GM12891 (cell line): ENCODE measurements at places on chromosomes 12 and 14.

DNA sequence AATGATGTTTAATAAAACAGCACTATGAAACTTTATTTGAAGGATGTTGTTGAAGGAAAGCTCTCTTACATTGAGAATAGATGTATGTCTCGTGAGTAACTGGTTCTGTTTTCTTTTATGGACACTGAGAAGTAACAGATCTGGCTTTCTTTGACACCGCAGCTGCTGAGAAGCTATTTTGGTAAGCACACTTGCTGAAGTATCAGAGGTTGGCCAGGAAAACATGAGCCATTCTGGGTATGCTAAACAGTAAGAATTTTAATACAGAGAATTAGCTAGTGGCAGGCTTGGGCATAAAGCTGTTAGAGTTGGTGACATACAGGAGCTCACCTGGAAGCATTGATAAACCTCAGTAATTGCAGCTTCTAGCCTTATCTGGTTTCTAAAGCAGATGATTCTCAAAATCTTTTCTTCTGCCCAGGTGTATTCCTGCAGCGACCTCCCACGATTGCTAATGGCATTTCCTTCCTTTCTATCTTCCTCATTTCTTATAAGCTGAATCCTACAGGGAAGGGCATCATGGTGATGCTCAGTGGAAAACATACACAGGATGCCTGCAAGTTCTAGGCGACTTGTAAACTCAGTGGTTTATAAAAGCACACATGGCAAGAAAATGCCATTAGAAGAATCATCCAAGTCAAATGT, 291.6 kb upstream of the SLC16A7 start:
- DNase-seq, result no peak

- no peak for DNase-seq
Observed at GRCh38 chr14:95144849-95145248, 12.5 kb downstream of the DICER1 start.

GRCh38 chr14:81172353-81172752, 48.4 kb downstream of the GTF2A1 start:
- no peak for DNase-seq

GRCh38 chr14:71804992-71805391, 127.2 kb upstream of the RGS6 start:
- no peak for DNase-seq

DNA sequence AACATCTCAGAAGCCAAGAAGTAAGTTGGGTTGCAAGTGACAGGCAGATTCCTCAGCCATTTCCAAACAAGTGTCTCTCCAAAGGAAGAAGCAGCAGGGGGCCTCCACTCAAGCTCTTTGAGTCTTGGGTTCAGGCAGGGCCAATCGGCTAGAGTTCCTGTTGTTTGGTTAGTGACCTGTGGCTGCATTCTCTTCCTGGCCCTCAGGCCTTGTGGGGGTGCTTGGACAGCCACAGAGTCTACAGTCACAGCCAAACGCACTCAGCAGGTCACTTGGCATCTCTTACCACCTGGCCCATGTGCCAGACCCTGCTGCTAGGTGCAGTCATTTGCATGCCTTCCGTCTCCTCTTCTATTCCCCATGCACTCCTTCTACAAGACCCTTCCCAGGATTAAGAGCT, 353.9 kb downstream of the GRIN2B start:
- no peak for DNase-seq

GRCh38 chr12:6574576-6575295, 6.6 kb upstream of the NOP2 start:
- no peak for DNase-seq

DNA sequence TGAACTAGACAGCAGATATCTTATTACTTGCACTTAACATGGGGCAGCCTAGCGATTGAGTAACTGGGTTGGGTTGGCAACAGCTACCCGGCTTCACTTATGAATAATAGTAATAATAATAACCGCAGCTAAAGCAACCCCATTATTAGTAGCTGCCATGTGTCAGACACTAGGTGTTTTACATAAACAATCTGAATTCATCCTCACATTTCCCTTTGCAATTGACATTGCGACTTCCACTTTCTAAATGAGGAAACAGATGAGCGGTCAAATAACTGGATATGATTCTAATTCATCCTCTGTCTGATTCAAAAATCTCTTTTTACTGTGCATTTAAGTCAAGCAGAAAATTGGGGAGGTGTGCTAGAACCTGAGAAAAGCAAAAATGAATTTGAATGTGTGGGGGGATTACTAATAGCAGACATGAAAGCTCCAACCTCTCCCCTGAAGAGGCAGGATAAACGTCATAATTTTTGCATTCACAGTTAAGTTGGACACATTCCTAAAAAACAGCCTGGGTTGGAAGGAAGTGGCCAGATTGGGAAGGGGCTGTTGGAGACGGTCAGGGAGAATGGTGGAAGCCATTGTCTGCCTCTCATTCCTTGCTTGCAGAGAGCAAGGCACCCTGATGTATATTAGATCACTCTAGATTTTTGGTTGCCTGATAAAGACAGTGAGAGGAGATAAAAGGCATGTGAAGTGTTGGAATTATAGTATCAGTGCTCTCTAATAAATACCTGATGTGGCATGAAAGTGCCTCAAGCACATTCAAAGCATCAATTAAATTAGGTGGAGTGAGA, 13.1 kb downstream of the EMP1 start:
- DNase-seq, result no peak

GRCh38 chr12:47021298-47021697, 58.1 kb upstream of the PCED1B start:
- DNase-seq, result no peak

GRCh38 chr12:116480210-116480810, 78.9 kb upstream of the MAP1LC3B2 start:
- no peak for DNase-seq

DNA sequence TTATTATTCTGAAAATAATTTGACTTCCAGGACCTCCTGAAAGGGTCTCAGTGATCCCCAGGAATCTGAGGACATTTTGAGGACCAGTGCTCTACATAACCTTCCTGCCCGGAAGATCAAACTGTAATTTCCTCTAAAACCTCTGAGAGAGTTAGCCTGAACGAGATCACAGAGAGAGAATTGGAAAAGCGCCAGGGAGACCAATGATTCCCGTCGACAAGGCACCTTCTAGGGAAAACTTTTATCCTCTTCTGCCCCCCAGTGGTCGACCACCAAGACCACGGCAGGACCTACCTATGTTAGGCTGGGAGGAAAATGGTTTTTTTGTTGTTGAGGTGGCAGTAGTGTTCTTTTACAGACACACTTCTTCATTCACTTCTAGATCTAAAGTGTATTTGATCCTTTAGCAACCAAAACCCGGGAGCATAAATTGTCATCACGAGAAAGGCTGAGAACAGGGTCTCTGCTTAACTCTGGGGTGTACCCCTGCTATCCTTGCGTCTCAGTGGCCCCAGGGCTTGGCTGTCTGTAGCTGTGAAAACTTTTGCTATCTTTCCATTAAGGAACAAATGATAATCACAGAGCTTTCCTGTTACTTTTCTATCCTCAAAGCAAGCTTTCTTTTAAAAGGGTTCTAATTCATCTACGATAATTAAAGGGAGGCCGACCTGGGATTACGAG, 62.9 kb upstream of the NID2 start:
- DNase-seq, result peak; percentile 47

GRCh38 chr12:20314328-20314727, 54.0 kb upstream of the PDE3A start:
- no peak for DNase-seq

- DNase-seq, result no peak
Observed at GRCh38 chr14:78486081-78486480, 315.9 kb downstream of the NRXN3 start.

GRCh38 chr14:99579903-99580571, 24.0 kb downstream of the CCDC85C start:
- no peak for DNase-seq

DNA sequence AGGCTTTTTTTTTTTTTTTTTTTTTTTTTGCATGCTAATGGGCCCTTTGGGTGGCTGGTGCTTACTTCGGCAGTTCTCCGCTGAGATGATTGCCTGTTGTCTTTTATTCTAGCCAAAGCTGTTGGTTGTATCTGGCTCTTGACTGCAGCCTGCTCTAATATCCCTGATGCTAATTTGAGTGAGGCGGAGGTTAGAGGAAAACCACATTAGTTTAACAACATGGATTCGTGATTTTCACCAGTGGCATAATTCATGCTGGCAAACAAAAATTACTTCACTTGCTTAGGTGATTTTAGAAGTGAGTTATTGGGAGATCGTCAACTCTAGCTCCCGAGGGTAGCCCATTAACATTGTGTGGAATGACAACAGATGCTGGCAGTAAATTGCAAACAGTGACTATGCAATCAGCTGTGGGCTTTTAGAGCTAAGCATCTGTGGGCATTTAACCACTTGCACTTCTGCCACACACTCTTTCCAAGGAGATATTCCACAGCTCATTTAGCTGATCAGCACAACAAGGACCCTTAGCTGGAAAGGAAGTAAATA, 97.6 kb upstream of the ZDHHC17 start:
- DNase-seq, result no peak

GRCh38 chr12:12427568-12427967, 70.7 kb downstream of the BORCS5 start:
- DNase-seq, result no peak

GRCh38 chr12:50162230-50162629, 4.9 kb downstream of the CERS5 start:
- no peak for DNase-seq

DNA sequence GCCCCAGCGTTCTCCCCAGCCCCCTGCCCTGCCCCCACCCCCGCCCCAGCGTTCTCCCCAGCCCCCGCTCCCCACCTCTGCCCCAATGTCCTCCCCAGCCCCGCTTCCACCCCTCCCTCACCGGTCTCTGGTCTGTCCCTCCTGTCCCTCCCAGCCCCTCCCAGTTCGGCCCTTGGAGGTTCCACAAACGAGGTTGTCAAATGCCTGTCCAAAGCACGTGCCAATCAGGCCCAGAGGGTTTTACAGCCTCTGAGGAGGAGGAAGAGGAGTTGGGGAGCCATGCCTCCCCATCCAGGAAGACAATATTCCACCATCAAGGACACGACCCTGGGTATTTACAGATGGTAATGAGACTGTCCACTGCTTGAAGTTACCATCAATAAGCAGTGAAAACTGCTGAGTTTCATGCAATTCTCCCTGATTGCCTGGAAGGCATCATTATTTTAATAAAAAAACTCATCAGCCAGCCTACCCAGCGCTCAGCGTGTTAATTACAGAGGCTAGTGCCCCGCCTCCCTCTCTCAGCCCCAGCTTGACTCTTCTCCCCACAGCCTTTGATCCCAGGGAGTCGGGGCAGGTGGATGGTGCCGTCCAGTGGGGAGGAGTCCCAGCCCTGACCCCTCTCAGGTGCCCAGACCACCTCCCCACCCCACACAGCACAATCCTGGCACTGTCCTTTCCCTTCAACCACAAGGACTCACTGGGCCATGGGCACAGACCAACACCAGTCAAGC, 30.6 kb upstream of the C14orf180 start:
- no peak for DNase-seq

DNA sequence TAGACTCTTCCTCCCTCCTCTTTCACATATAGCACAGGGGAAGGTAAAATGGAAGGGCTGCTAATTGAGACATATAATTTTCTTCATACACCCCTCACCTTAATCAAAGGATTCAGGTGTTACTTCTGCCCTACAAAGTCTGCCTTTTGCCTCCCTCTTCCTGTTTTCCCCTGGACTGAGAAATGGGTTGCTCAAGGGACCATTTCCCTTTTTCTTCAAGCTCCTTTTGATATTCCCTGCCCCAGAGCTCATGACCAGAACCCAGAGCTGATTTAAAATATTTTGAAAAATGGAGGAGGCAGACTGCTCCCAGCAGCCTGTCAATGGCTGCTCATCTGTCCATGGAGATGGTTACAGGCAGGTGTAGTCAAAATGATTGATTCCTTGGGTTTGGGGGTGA, 6.3 kb upstream of the PIP4K2C start:
- DNase-seq, result no peak
